Chondrocyte (in vitro differentiated cells): ENCODE measurements at places on chromosomes 4 and X. TPM values are rescaled to one million over a fixed set of nuclear protein-coding genes. Genes with fewer than 3 reads are reported as not detected.

DNA sequence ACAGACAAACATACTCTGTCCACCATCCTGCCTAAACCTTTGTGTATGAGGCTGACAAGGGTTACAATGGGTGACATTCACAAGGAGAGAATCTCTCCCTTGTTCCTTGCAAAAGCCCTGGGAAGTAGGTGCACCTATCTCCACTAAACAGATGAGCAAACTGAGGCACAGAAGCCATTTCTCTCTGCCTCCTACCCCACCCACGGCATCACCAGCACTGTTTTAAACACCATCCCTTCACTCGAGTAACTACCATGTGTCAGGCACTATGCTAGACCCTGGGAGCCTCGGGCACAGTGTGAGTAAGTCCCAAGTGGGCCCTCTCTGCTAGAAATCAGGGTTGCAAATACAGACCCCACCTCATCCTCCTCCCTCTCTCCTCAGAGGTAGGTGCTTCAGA, 899 bp downstream of the LYAR start:
- DNase-seq, result no peak
- H3K4me1 ChIP-seq, result peaks cover 32% of the 10 kb centered on the region

- no peak for DNase-seq
- no peak overlapping the region for H3K27ac ChIP-seq
- peaks cover 6% of the 10 kb centered on the region for H3K4me1 ChIP-seq
- no peaks in the 10 kb centered on the region for H3K36me3 ChIP-seq
Measured at GRCh38 chr4:172945611-172946010, 223.0 kb upstream of the GALNT7 start.

- peaks cover 2% of the 10 kb centered on the region for H3K27me3 ChIP-seq
- no peaks in the 10 kb centered on the region for H3K4me1 ChIP-seq
- no peak for DNase-seq
- no peak overlapping the region for H3K27ac ChIP-seq
Measured at GRCh38 chr4:79078339-79078738, 139.1 kb upstream of the PAQR3 start.

GRCh38 chr4:115361781-115362180, 248.4 kb upstream of the NDST4 start:
- H3K36me3 ChIP-seq, result no peaks in the 10 kb centered on the region
- no peak overlapping the region for H3K27ac ChIP-seq
- H3K4me3 ChIP-seq, result no peak overlapping the region
- no peaks in the 10 kb centered on the region for H3K27me3 ChIP-seq
- DNase-seq, result no peak

DNA sequence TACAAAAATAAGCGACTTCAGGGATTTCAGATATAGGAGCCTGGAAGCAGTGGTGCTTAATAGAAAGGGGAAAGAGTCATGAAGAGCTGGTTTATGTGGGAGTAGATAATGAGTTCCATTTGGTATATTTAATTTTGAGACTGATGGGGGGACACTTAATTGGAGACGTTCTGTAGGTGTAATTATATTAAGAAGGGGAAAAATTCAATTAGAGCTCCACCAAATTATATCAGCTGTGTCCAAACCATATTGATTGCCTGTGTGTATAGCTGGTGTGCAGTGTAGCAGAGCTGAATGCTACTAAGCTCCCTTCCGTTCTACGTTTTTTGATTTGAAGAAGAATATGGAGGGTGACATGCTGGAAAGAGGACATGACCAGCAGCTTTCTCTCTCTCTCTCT, 282.3 kb downstream of the DMD start:
- H3K27me3 ChIP-seq, result no peaks in the 10 kb centered on the region
- H3K27ac ChIP-seq, result no peak overlapping the region
- DNase-seq, result no peak
- H3K4me1 ChIP-seq, result no peaks in the 10 kb centered on the region
- no peaks in the 10 kb centered on the region for H3K36me3 ChIP-seq

DNA sequence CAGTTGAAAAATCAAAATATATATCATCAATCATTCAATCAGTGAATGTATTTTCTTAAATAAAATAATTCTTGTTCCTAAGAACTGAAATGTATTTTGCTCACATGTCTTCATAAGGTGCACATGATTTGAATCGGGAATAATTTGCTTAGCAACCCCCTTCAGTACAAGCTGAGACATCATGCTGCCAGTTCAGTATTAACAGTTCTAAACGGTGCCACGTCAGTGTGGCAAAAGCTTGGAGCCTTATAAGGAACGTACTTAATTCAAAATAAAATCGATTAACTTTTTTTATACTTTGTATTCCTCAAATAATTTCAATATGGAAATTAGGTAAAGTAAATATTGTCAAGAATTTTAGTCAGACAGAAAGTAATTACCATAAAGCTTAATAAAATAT, 287.9 kb downstream of the CCSER1 start:
- no peak overlapping the region for H3K4me3 ChIP-seq
- peaks cover 3% of the 10 kb centered on the region for H3K4me1 ChIP-seq
- H3K36me3 ChIP-seq, result no peaks in the 10 kb centered on the region
- no peak for DNase-seq
- no peak overlapping the region for H3K27ac ChIP-seq

DNA sequence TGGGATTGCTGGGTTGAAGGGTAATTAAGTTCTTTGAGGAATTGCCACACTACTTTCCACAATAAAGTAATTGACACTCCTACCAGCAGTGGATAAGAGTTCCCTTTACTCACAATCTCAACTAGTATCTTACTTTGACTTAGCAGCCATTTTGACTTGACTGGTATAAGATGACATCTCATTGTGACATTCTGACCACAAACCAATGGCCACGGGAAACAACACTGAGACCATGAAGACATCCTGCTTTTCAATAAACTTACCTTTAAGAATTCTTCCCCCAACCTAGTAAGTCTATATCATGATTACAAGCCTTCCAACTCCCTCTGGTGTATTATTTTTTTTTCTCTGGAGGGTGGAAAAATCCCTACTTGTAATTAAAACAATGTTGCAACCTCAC, 66.9 kb upstream of the WDR1 start:
- H3K4me1 ChIP-seq, result no peaks in the 10 kb centered on the region
- no peak overlapping the region for H3K27ac ChIP-seq
- no peaks in the 10 kb centered on the region for H3K36me3 ChIP-seq
- no peak overlapping the region for H3K4me3 ChIP-seq
- DNase-seq, result no peak
- peaks cover 11% of the 10 kb centered on the region for H3K27me3 ChIP-seq

DNA sequence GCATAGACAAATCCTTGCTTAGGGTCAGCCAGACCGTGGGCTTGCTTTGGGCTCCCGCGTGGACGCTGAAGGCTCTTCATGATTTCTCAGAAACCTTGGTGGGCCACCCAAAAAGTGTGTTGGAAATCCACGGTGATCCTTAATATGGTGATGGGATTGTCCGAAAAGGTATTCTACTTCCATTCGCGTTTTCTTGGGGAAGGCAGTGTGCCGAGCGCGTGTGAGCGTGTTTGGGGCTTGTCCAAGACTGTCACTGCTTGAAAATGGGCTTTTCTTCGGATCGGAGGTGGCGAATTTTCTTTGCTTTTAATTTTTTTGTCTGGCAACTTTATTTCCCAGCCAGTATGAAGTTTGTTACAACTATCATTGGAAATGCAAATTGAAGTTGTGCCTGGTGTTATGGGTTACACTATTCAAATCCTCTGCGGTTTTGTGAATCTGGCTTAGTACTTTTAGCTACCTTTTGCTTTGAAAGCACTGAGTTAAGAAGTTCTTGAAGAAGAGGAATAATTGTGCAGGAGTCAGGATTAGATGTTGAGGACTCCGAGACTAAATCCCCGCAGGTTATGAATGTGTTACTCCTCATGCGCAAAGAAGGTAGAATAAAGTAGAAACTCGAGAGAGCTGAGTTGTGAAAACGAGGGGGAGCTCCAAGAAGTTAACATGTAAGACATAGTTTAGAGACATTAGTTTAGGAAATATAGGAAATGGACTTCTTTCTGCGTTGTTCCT, 3.2 kb downstream of the SPRY1 start:
- H3K36me3 ChIP-seq, result peaks cover 16% of the 10 kb centered on the region
- peaks cover 50% of the 10 kb centered on the region for H3K4me1 ChIP-seq
- peak overlapping the region; percentile 82 for H3K27ac ChIP-seq
- peak overlapping the region; percentile 89 for H3K4me3 ChIP-seq
- DNase-seq, result no peak

- H3K27me3 ChIP-seq, result no peaks in the 10 kb centered on the region
- no peak overlapping the region for H3K27ac ChIP-seq
- no peak for DNase-seq
- H3K36me3 ChIP-seq, result no peaks in the 10 kb centered on the region
Measured at GRCh38 chrX:66046612-66047235, 6.8 kb upstream of the VSIG4 start.

GRCh38 chr4:53671757-53672156, 80.5 kb upstream of the LNX1 start:
- no peak overlapping the region for H3K4me3 ChIP-seq
- peaks cover 22% of the 10 kb centered on the region for H3K4me1 ChIP-seq
- no peak for DNase-seq
- peaks cover 9% of the 10 kb centered on the region for H3K36me3 ChIP-seq
- no peaks in the 10 kb centered on the region for H3K27me3 ChIP-seq

DNA sequence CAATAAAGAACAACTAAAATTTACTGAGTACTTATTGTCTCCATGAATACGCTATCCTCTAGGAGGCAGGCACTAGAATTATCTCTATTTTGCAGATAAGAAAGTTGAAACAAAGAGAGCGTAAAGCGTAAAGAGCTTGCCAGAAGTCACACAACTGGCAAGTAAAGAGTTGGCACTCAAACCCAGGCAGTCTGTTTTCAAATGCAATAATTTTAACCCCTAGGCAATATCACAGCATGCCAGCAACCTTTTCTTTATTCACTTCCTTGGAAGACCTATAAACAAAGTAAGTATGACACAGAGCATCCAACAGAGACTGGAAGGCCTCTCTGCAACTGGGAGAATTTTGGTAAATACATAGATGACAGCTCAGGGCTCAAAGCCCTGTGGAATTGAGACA, 23.2 kb upstream of the AMELX start:
- no peaks in the 10 kb centered on the region for H3K36me3 ChIP-seq
- H3K4me3 ChIP-seq, result no peak overlapping the region
- peaks cover 13% of the 10 kb centered on the region for H3K4me1 ChIP-seq

DNA sequence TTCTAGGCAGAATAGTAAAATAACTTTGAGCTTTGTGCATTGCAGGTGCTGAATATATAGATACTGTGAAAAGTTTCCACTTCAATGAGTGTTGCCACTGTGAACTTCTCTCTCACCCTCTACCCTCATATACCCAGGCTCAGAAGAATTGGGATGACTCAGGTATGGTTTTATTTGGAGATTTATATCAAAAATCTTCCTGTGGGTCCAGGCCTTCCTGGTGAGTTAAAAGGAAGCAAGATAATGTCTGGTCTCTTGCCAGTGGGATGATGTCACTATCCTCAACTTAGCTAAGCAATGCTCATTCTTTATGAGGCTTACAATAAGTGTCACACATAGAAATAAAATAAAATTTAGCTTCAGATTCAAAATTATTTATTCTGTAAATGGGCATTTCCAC, 153.3 kb upstream of the TENT5D start:
- H3K27me3 ChIP-seq, result no peaks in the 10 kb centered on the region
- DNase-seq, result no peak
- no peak overlapping the region for H3K27ac ChIP-seq

GRCh38 chr4:31601793-31602192, 881.6 kb downstream of the PCDH7 start:
- H3K27ac ChIP-seq, result no peak overlapping the region
- no peaks in the 10 kb centered on the region for H3K4me1 ChIP-seq
- no peak for DNase-seq
- H3K36me3 ChIP-seq, result no peaks in the 10 kb centered on the region

DNA sequence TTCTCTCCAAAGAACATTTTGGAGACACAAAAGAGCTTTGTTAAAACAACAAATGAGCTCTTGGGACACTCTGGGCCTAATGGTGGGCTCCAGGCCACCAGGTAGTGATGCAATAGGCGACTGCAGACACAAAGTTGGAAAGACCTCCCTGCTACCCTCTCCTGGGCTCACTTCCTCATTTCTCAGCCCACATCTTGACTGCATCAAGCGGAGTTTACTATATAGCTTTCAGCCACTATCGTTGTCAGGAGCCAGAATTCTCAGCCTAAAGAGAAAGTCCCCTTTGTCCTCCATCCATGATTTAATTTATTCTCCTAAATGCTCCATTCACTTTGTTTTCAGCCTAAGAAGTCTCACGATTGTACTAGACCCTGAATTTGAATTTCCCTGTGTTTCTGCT, 114.9 kb downstream of the EFHC2 start:
- no peaks in the 10 kb centered on the region for H3K36me3 ChIP-seq
- H3K27ac ChIP-seq, result no peak overlapping the region
- H3K4me1 ChIP-seq, result peaks cover 1% of the 10 kb centered on the region
- no peak for DNase-seq
- H3K4me3 ChIP-seq, result no peak overlapping the region

DNA sequence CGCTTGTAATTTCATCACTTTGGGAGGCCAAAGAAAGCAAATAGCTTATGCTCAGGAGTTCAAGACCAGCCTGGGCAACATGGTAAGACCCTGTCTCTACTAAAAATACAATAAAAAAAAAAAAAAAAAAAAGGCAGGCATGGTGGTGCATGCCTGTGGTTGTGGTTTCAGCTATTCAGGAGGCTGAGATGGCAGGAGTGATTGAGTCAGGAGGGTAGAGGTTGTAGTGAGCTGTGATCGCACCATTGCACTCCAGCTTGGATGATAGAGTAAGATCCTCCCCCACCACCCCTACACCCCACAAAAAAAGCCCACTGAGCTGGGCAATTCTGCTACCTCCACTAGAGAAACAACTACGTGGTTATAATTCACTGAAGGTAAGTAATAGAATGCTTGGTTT, 118.8 kb upstream of the PCDH18 start:
- H3K27ac ChIP-seq, result no peak overlapping the region
- no peak overlapping the region for H3K4me3 ChIP-seq
- no peaks in the 10 kb centered on the region for H3K27me3 ChIP-seq
- no peak for DNase-seq
- peaks cover 8% of the 10 kb centered on the region for H3K4me1 ChIP-seq

DNA sequence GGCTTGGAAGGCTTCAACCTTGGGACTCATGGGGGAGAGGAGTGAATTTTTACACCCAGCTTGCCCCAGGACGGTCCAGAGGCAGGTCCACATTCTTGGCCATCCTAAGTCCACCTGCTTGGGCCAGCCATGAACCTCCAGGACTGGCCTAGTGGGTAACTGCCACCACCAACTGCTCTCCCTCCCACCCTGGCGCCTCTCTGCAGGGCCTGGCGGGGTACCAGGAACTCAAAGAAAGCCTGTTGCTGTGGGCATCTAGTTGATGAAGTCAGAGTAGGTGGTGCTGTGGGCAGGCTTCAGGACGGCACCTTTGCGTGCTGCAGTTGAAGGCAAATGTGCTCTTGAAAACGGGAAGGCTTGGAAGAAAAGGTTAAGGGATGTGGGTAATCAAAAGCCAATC, 12.0 kb downstream of the BCOR start:
- H3K36me3 ChIP-seq, result no peaks in the 10 kb centered on the region
- H3K27me3 ChIP-seq, result no peaks in the 10 kb centered on the region
- no peak overlapping the region for H3K4me3 ChIP-seq
- peak; percentile 58 for DNase-seq
- no peak overlapping the region for H3K27ac ChIP-seq

- peaks cover 6% of the 10 kb centered on the region for H3K4me1 ChIP-seq
- H3K27me3 ChIP-seq, result no peaks in the 10 kb centered on the region
- peaks cover 3% of the 10 kb centered on the region for H3K36me3 ChIP-seq
- no peak overlapping the region for H3K27ac ChIP-seq
- no peak for DNase-seq
Measured at GRCh38 chr4:25929298-25929686, 15.3 kb downstream of the SMIM20 start.

AFM gene
- not detected in 3 replicates for total RNA-seq

NMU gene
- total RNA-seq, result 0.80 to 1.5 TPM in 2 of 3 replicates, not detected in the other

NHSL2 gene
- total RNA-seq, result 2.1 to 2.2 TPM (median 2.1 TPM) in 3 replicates

AMTN gene
- total RNA-seq, result not detected in 3 replicates

ATP1B4 gene
- not detected in 3 replicates for total RNA-seq

HAND2 gene
- not detected in 3 replicates for total RNA-seq

CLIC2 gene
- 0.97 to 1.8 TPM (median 0.97 TPM) in 3 replicates for total RNA-seq

CD38 gene
- not detected in 3 replicates for total RNA-seq

FOXP3 gene
- total RNA-seq, result 0.12 to 0.28 TPM in 2 of 3 replicates, not detected in the other
